Breast epithelium (tissue), 4 donors: ENCODE measurements at places on chromosomes 1 and 21. TPM values are rescaled to one million over a fixed set of nuclear protein-coding genes. Genes with fewer than 3 reads are reported as not detected.

DIRAS3 gene
- total RNA-seq: 12.9 TPM

LIN9 gene
- total RNA-seq: 5.6 TPM

KRTAP10-12 gene
- not detected for total RNA-seq

PCNX2 gene
- 18.7 TPM for total RNA-seq

B3GALT2 gene
- 0.29 TPM for total RNA-seq

NBPF26 gene
- total RNA-seq: 20.2 TPM

EXTL1 gene
- 2.8 TPM for total RNA-seq

SOX13 gene
- total RNA-seq: 34.7 TPM

- no peaks in the 10 kb centered on the region for H3K4me1 ChIP-seq
- H3K36me3 ChIP-seq: no peaks in the 10 kb centered on the region
- no peak overlapping the region for H3K27ac ChIP-seq
Observed at GRCh38 chr21:44408226-44408625, 47.1 kb upstream of the LRRC3 start.

DNA sequence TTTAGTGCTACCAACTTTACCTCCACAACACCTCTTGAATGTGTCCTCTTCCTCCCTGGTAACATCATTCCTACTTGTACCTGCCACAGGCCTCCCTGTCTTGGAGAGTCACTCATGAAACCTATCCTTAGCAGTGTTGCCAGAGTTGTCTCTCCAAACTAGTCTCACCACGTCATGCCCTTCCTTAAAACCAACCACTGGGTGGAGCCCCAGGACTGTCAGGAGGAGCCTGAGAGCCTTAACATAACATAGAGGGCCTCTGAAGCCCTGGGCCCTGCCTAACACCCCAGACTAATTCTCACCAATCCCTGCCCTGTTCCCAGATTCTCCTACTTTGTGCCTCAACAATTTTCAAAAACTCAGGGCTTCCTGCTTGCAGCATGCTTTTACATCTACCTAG lies 65.3 kb downstream of the ZNF697 start:
- no peaks in the 10 kb centered on the region for H3K4me1 ChIP-seq
- no peak overlapping the region for H3K27ac ChIP-seq
- no peak for DNase-seq
- H3K27me3 ChIP-seq: no peaks in the 10 kb centered on the region
- H3K4me3 ChIP-seq: no peak overlapping the region

GRCh38 chr1:234235434-234235881 lies 137.8 kb upstream of the COA6 start:
- no peaks in the 10 kb centered on the region for H3K27me3 ChIP-seq
- H3K27ac ChIP-seq: no peak overlapping the region
- H3K36me3 ChIP-seq: no peaks in the 10 kb centered on the region

DNA sequence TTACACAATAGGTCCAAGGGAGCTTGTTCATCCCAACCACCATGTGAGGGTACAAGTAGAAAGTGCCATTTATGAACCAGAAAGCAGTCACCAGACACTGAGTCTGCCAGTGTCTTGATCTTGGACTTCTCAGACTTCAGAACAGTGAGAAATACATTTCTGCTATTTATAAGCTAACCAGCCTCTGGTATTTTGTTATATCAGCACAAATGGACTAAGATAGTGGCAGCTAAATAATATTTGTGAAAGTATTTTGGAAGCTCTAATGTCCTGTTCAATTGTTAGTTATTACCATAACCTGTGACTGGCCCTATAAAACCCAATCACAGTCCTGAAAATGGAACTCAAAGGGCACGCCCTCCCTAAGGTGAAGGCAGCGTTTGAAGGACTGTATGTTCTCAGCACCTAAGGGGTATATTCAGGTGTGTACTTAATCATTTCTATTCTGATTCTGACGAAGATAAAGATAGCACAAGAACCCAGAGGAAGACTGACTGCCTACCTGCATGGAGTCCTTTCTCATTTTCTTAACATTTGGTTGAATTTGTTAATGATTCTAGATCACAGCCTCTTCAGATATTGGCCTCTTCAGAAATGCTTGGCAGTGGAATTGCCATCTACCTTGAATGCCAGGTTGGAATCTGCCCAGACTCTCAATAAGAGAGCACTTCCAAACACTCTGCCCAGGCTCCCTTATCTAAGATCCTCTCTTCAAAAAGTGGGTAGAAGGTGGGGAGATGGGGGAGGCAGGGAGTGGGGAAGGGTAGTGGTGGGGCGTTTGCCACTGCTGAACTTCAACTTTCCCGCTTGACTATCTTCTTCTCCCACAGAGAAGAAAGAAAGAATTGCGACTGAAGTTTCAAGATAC lies 104.0 kb upstream of the PPP2R5A start:
- no peak overlapping the region for H3K27ac ChIP-seq
- no peak overlapping the region for H3K4me3 ChIP-seq
- no peaks in the 10 kb centered on the region for H3K4me1 ChIP-seq
- no peaks in the 10 kb centered on the region for H3K27me3 ChIP-seq

DNA sequence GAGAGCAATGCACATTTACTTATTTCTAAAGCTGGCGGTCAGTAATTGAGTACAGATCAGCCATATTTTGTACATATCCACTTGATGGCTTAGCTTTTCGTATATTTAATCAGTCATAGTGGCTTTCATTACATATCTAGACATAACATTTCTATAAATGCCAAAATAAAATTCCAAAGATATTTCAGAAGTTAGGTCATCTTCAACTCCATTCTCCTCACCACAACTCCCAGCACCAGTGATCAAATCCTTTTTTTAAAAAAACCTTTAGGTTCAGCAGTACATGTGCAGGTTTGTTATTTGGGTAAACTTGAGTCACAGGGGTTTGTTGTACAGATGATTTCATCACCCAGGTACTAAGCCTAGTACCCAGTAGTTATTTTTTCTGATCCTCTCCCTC lies 53.9 kb upstream of the GNG4 start:
- H3K4me3 ChIP-seq: no peak overlapping the region
- H3K36me3 ChIP-seq: no peaks in the 10 kb centered on the region
- no peaks in the 10 kb centered on the region for H3K4me1 ChIP-seq
- H3K27ac ChIP-seq: no peak overlapping the region
- DNase-seq: no peak
- H3K27me3 ChIP-seq: no peaks in the 10 kb centered on the region

DNA sequence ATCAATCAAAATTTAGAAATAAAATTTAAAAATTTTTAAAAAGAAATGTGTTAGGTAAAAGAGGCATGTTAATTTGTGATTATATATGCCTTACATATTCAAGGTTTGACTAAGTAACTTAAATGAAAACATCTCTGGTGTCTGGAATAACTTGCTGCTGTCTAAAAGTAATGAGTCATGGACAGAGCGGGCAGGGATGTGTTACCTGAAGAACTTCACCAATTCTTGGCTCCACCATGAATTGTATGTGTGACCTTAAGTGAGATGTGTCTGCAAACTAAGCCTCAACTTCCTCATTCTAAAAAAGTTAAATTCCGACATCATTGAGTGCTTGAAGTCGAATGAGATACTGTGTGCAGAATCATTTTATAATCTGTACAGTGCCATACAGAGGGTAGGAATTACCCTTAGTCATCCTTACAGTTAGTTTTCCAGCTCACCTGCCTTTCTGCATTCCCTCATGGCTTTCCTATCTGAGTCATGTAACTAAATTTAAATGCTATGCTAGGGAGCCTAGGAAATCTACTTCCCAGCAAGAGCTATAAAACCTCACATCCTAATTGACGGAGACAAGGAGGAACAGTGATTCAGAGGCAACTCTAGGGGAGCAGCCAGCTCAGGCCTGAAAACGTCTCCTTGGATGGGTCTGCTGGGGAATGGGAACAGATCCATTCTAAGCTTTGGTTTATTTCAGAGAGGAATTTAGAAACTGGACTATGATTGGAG lies 100.7 kb upstream of the TSPAN2 start:
- no peak for DNase-seq
- no peak overlapping the region for H3K27ac ChIP-seq
- H3K27me3 ChIP-seq: no peaks in the 10 kb centered on the region
- H3K36me3 ChIP-seq: no peaks in the 10 kb centered on the region
- H3K4me1 ChIP-seq: no peaks in the 10 kb centered on the region

DNA sequence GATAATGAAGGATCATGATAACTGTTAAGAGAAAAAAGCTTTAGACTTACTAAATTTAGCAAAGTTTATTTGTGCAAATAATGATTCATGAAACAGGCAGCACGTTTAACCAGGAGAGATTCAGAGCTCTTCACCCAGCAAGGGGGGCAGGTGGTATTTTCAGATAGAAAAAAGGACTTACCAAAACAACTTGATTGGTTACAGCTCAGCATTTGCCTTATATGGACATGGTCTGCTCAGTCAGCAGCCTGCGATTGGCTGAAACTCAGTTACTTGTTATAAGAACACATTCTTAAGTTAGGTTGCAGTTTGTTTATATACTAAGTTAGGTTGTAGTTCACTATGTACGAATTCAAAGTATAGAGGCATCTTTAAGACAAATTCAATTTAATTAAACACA lies 165.6 kb downstream of the DUSP10 start:
- no peaks in the 10 kb centered on the region for H3K4me1 ChIP-seq
- no peak overlapping the region for H3K27ac ChIP-seq
- H3K4me3 ChIP-seq: no peak overlapping the region
- no peak for DNase-seq
- no peaks in the 10 kb centered on the region for H3K27me3 ChIP-seq

DNA sequence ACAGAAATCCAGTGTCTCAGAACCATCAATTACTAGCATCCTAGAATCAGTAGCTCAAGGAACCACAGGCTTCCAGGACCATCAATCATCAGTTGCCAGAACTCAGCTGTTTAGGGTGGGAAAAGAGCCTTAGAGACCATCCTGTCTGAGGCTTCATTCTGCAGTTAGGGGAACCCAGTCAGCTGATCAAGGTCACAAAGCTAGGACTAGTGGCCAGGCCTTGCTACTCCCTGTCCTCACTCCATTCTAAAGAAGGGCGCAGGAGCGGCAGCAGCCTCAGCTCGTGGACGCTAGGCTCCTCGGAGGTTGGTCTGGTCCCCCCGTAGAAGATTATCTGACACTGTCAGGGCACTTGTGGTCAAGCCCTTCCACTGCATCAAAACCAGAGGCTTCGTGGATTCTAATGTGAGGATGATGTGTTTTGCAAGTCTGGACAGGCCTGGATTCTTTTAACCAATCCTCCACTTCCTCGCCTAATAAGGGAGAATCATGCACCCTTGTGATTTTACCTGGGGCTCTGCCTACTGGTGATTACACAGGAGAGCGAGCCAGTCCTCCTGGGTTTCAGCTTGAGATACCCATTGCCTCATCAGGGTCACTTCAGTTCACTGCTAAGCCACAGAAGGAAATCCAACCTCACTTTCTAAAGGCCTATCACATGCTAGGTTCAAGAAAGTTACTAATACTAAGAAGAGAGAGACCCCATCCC lies 41.7 kb upstream of the IFFO2 start:
- no peak overlapping the region for H3K4me3 ChIP-seq
- H3K27me3 ChIP-seq: no peaks in the 10 kb centered on the region
- no peak for DNase-seq
- H3K4me1 ChIP-seq: no peaks in the 10 kb centered on the region
- peak overlapping the region; percentile 89 for H3K27ac ChIP-seq
- H3K36me3 ChIP-seq: no peaks in the 10 kb centered on the region

GRCh38 chr1:50232336-50232735 lies 123.6 kb downstream of the ELAVL4 start:
- no peak for DNase-seq
- no peaks in the 10 kb centered on the region for H3K36me3 ChIP-seq
- H3K27me3 ChIP-seq: no peaks in the 10 kb centered on the region
- no peak overlapping the region for H3K4me3 ChIP-seq

DNA sequence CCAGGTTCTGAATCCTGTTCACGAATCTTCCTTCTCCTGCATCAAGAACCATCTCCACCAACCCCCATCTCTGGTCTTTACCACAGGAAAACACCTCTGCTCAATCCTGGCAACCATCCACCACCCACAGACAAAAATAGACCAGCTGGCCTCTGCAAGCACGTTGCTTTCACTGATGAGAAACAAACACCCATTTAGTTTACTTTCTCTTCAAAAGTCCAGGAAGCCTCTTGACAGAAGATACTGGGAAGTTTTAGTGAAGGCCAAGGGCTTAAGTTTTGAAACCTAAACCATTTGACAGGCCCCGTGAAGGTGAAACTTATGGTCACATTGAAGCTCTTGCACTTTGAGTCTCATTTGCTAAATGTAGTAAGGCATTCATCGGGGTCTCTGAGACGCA lies 122.6 kb upstream of the PPP2R5A start:
- no peak overlapping the region for H3K27ac ChIP-seq
- H3K4me3 ChIP-seq: no peak overlapping the region
- peak; percentile 71 for DNase-seq
- no peaks in the 10 kb centered on the region for H3K4me1 ChIP-seq

DNA sequence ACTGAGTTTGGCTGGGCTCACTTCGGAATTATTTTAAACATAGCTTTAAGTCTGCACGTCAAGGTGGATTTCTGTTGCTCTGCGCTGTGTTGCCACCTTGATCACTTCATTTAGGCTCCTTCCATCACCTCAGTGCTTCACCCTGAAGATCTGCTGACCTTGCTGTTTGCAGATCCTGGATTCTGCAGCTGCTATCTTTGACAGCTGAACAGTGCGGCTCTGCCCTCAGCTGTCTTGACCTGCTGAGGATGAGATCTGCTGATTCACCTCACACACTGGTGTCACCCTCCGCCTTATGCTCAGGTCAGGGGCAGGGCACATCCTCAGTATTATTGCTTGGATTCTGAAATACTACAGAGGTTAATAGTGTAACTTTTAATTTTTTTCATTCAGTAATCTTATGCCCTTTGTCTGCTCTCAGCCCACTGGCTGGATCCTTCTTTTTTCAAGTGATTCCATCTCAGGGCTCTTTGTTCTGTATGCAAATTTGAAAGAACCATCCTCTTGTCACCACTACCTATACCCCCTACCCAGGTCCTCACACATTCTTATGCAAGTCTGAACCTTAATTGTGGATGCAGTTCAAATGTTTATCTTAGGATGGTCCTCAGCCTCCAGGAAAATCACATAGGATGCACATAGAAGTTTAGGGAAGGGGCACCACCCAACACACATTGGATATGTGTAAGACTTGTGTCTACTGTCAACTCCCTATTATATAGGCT lies 364.0 kb downstream of the OLFM3 start:
- no peak overlapping the region for H3K4me3 ChIP-seq
- H3K27me3 ChIP-seq: no peaks in the 10 kb centered on the region
- H3K27ac ChIP-seq: no peak overlapping the region

DNA sequence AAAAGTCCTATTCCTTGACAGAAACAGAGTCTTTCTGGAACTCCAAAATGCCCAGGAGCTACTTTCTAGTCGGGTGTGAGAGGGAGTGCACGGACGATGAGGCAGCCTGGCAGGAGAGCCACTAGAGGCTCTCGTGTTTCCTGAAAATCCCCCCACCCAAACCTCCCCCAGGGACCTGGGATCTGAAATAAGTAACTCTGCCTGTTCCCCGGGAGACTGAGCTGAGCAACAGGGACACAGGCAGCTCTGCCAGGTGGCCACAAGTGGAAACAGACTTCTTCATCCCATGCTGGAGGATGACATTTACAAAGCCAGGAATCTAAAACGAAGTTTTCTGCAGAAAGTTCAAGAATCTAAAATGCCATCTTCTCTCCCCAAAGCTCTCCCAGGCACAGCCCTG lies 77.1 kb downstream of the ITPKB start:
- H3K4me1 ChIP-seq: peaks cover 11% of the 10 kb centered on the region
- no peaks in the 10 kb centered on the region for H3K36me3 ChIP-seq
- peak overlapping the region; percentile 83 for H3K27ac ChIP-seq
- no peak overlapping the region for H3K4me3 ChIP-seq
- DNase-seq: no peak
